Spleen (tissue), 13 donors: ENCODE measurements at places on chromosomes 5 and 9. TPM values are rescaled to one million over a fixed set of nuclear protein-coding genes. Genes with fewer than 3 reads are reported as not detected.

DNA sequence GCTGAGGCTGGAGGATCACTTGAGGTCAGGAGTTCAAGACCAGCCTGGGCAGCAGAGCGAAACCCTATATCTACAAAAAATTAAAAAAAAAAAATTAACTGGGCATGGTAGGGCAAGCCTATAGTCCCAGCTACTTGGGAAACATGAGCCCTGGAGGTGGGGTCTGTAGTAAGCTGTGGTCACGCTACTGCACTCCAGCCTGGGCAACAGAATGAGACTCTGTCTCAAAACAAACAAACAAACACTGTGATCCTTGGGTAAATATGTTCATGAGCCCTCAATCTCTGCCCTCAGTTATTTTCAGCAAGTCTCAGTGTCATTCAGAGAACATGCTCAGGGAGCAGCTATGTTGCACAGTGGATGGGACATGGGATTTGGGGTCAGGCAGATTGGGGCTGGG, 76.2 kb downstream of the PTTG1 start:
- no peak for DNase-seq

GRCh38 chr9:94610181-94610606, 16.6 kb upstream of the FBP2 start:
- no peak for DNase-seq

SFXN1 gene
- 45.0 TPM for total RNA-seq

CCDC192 gene
- total RNA-seq, result not detected

DNA sequence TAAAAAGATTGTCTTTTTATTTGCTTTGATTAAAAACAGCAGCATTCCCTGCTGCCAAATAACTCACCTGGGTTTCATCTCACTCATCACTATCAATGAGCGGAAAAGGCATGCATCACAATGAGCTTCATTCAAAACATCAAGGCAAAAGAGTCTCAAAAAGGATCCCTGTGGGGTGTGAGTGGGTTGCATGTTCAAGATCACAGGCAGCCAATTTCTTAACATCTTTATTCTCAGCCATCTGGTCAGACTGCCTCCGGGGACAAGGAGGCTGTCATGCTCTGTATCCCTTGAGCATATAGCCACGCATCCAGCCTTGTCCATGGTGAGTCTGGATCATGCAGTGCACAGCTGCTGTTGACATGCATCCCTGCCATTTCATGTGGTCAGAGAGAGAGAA, 117.1 kb downstream of the ICE1 start:
- DNase-seq, result no peak

LRRC70 gene
- 15.4 TPM for total RNA-seq

DIPK1B gene
- total RNA-seq, result 15.1 TPM
